ENCODE measurements at places on chromosomes 3 and 15. TPM values are rescaled to one million over a fixed set of nuclear protein-coding genes. Genes with fewer than 3 reads are reported as not detected.

FBLN2 gene
- total RNA-seq: 102 TPM

CX3CR1 gene
- total RNA-seq: 0.31 TPM

CCR3 gene
- total RNA-seq: not detected

PTH1R gene
- total RNA-seq: 14.0 TPM

TRIM42 gene
- not detected for total RNA-seq

ADAMTS7 gene
- total RNA-seq: 4.7 TPM

MORC1 gene
- not detected for total RNA-seq

GJD2 gene
- total RNA-seq: not detected
